Pancreas (tissue), 10 donors: ENCODE measurements at places on chromosomes 4 and X. TPM values are rescaled to one million over a fixed set of nuclear protein-coding genes. Genes with fewer than 3 reads are reported as not detected.

GAGE12J gene
- total RNA-seq: not detected

TBC1D9 gene
- 8.3 TPM for total RNA-seq

CCSER1 gene
- total RNA-seq: 6.8 TPM

DGAT2L6 gene
- total RNA-seq: not detected

PRR32 gene
- total RNA-seq: not detected

VCX gene
- total RNA-seq: not detected

DNA sequence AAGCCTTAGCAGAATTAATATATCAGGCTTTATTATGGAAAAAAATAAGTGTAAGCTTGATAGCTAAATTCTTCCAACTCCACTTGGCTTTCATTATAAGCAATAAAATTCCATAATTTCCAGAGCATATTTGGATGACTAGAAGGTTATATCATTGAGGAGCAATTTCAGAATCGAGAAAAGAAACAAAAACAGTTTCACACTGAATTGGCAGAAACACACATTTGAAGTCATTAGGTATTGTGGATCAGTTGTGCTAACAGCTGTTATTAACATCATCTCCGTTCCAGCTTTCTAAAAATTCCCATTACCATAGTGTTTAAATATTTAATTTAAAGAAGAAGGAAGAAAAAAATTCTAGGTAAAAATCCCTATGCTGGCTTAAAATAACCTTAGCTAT lies 92.6 kb downstream of the ANTXR2 start:
- no peaks in the 10 kb centered on the region for H3K36me3 ChIP-seq
- H3K4me3 ChIP-seq: no peak overlapping the region
- H3K27ac ChIP-seq: no peak overlapping the region
- no peaks in the 10 kb centered on the region for H3K27me3 ChIP-seq
- no peak for DNase-seq

DNA sequence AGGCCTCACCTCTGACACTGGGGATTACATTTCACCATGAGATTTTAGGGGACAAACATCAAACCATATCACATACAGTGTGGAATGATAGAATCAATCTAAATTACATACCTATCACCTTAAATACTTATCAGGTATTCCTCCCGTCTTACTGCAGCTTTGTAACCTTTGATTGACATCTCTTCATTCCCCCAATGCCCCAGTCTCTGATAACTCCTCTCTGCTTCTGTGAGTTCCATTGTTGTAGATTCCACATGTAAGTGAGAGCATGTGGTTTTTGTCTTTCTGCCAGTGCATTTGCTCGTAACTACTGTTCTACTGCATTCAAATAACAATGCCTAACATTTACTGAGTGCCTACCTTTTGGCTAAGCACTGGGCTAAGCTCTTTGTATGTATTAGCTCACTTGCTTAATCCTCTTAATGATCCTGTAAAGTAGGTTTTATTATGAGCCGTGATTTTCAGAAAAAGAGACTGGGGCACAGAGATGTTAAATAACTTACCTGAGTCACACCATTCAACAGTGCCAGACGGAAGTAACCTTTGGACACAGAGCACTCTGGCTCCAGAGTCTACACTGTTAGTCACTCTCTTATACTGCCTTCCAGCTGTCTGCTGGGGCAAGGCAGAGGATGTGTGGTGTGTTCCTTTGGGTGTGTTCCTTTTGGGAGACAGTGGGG lies 63.7 kb upstream of the ESX1 start:
- no peaks in the 10 kb centered on the region for H3K36me3 ChIP-seq
- no peak overlapping the region for H3K27ac ChIP-seq
- H3K4me3 ChIP-seq: no peak overlapping the region
- no peaks in the 10 kb centered on the region for H3K27me3 ChIP-seq
- peaks cover 4% of the 10 kb centered on the region for H3K4me1 ChIP-seq
- DNase-seq: peak; percentile 27

DNA sequence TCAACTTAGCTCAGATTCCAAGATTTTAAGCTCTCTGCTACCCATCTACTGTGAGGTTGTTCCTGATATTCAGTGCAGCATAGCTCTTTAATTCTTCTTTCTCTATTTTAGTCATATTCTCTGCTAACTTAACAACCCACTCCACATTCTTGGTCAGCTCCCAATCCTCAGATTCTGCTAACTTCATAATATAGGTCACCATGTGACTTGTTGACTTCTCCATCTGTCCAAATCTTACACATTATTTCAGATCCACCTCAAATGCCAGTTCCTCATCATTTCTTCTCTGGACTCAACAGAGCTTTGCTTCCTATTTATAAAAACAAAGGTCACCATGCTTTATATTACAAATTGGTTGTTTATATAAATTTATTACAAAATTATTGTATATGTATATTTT lies 29.3 kb upstream of the RXFP1 start:
- H3K36me3 ChIP-seq: no peaks in the 10 kb centered on the region
- no peak for DNase-seq
- no peak overlapping the region for H3K27ac ChIP-seq
- no peaks in the 10 kb centered on the region for H3K27me3 ChIP-seq

- H3K36me3 ChIP-seq: no peaks in the 10 kb centered on the region
- no peaks in the 10 kb centered on the region for H3K4me1 ChIP-seq
- no peak overlapping the region for H3K4me3 ChIP-seq
- no peak for DNase-seq
- H3K27ac ChIP-seq: no peak overlapping the region
- no peaks in the 10 kb centered on the region for H3K27me3 ChIP-seq
Measured at GRCh38 chr4:75919920-75920319, 17.7 kb upstream of the PPEF2 start.

GRCh38 chrX:37776283-37776986 lies 3.4 kb upstream of the CYBB start:
- H3K4me3 ChIP-seq: no peak overlapping the region
- H3K27ac ChIP-seq: no peak overlapping the region
- no peaks in the 10 kb centered on the region for H3K27me3 ChIP-seq
- no peak for DNase-seq

DNA sequence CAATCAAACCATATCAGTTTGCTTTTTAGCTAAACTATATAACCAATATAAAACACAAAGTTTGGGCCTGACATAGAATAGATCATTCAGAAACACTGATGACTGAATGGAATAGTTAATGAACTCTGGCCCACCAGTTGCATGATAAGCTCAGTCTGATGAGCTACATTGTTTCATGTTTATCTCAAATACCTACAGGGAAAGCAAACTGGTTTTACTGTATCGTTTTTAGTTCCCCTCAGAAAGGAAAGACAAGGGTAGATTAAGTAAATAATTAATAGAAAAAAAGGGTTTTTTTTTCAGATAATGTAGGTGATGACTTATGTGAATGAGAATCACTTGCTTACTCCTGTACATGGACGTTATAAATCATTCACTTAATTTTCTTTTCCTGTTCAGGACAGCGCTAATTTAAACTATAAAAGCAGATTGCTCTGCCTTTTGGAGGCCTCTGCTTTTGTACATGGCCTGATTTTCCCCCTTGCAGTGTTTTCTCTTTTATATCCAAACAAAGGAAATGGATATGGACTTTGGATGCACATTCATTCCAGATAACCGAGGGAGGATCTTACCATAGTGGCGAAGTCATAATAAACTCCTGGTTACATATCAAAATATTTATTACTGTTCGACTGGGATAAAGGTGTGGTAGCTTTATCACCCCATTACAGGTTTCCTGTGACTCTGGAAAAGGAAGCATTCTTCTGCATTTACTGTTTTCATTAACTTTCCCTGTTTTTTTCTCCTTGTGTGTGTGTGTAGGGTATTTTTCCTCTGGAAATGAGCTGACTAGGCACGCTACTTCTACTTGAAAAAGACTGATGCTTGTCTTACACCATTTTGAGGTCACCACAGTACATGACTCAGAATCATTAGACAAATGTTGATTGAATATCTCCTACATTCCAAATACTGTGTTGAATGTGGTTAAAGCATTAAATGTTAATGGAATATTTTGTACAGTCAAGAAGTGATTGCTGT lies 373.1 kb upstream of the HS3ST1 start:
- DNase-seq: no peak
- no peaks in the 10 kb centered on the region for H3K27me3 ChIP-seq
- H3K4me3 ChIP-seq: no peak overlapping the region

- H3K4me3 ChIP-seq: no peak overlapping the region
- peaks cover 52% of the 10 kb centered on the region for H3K36me3 ChIP-seq
- no peaks in the 10 kb centered on the region for H3K4me1 ChIP-seq
- H3K27ac ChIP-seq: no peak overlapping the region
- H3K27me3 ChIP-seq: no peaks in the 10 kb centered on the region
Measured at GRCh38 chr4:87121341-87122065, 98.9 kb downstream of the KLHL8 start.

DNA sequence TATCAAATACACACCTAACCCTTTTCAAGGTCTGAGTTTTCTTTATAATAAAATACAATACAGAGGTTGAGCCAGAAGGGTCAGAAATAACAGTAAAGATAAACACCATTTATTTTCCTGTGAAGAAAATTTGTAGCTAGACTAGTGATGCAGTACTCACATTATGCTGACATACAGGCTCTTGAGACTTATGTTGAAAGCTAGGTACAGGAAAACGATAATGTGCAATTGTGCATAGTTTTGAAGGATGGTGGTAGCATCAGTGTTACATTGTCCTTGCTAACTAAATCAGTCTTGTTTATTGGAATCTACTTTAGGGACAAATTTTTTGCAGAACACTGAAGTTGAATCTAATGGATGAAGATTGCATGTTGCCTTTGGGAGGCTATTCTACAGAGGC lies 1877.2 kb downstream of the PCDH7 start:
- no peak overlapping the region for H3K27ac ChIP-seq
- H3K36me3 ChIP-seq: no peaks in the 10 kb centered on the region
- H3K4me1 ChIP-seq: no peaks in the 10 kb centered on the region
- DNase-seq: no peak

GRCh38 chrX:87299563-87300160 lies 217.9 kb upstream of the KLHL4 start:
- no peak overlapping the region for H3K27ac ChIP-seq
- no peaks in the 10 kb centered on the region for H3K36me3 ChIP-seq
- H3K4me3 ChIP-seq: no peak overlapping the region
- no peaks in the 10 kb centered on the region for H3K27me3 ChIP-seq
- no peak for DNase-seq
- no peaks in the 10 kb centered on the region for H3K4me1 ChIP-seq

- no peak overlapping the region for H3K4me3 ChIP-seq
- no peak for DNase-seq
- H3K27ac ChIP-seq: no peak overlapping the region
Measured at GRCh38 chrX:129511689-129512088, 11.6 kb downstream of the SMARCA1 start.

DNA sequence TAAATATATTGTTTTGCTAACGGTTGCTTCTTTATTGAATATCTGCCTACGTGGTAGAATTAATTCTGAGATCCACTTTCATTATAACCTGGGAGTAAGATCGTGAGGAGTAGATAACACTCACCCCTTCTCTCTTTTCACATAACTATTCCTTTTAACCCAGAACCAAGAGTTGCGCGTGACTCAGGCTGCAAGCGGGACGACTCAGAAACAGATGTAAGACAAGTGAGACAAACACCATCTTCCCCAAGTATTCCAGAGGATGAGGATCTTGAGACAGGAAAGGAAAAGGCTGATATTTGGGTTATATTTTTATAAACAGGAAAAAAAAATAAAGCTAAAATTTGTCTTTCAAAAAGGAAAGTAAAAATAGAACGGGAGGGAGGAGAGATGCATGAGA lies 318.8 kb upstream of the NOCT start:
- DNase-seq: no peak
- H3K27ac ChIP-seq: no peak overlapping the region
- no peaks in the 10 kb centered on the region for H3K27me3 ChIP-seq

GRCh38 chrX:132034648-132035047 lies 11.5 kb downstream of the STK26 start:
- no peaks in the 10 kb centered on the region for H3K27me3 ChIP-seq
- DNase-seq: no peak
- H3K4me1 ChIP-seq: no peaks in the 10 kb centered on the region
- no peak overlapping the region for H3K27ac ChIP-seq

GRCh38 chr4:140335076-140335475 lies 38.4 kb upstream of the SCOC start:
- no peaks in the 10 kb centered on the region for H3K4me1 ChIP-seq
- no peaks in the 10 kb centered on the region for H3K27me3 ChIP-seq
- no peak overlapping the region for H3K4me3 ChIP-seq
- H3K27ac ChIP-seq: no peak overlapping the region
- DNase-seq: no peak
- H3K36me3 ChIP-seq: no peaks in the 10 kb centered on the region

DNA sequence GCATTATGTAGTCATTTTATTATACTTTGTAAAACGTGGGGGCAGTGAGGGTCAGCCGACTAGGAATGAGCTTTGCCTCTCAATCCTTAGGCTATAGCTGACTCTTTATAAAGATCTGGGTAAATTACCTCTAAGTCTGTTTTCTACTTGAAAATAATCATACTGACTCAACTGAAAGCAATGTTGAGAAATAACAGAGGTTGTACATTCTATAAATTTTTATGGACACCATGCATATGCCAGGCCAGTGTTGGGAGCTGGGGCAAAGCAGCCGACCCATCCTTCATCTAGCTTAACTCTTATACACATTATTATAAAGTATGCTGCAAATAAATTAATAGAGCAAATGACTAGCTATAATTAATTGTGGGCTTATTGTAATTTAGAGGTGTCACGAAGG lies 2.2 kb upstream of the DCUN1D4 start:
- DNase-seq: no peak
- peaks cover 6% of the 10 kb centered on the region for H3K4me1 ChIP-seq
- H3K27me3 ChIP-seq: no peaks in the 10 kb centered on the region
- no peak overlapping the region for H3K4me3 ChIP-seq
- no peak overlapping the region for H3K27ac ChIP-seq

DNA sequence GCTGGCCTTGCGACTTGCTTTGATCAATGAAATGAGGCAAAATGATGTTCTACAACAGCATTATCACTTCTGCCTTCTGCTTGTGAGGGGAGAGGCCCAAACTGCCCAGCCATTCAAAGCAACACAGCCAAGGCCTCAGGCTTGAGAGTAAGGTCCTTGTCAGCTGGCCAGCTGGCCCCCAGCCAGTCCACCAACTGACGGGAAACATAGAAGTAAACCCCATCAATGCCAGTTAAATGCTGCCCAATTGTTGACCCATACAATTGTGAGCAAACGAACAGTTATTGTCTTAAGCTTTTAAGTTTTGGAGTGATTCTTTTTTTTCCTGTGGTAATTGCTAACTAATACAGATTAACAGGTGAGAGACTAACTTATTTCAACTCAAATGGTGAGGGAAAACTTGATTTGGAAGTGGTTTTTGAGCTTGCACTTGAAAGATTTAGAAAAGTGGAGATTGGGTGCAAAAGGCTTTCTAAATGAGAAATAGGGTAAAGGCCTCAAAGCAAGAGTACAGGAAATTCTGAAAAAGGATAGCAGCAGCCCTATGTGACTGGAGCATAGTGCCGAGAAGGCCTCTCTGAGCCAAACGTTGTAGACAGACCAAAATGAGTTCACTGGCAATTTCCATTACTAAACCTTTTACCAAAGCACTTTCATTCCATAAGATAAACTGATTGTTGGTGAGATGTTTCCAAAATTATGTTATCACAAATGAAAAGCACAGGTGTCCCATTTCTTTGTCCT lies 66.9 kb downstream of the ARHGEF38 start:
- no peaks in the 10 kb centered on the region for H3K27me3 ChIP-seq
- H3K36me3 ChIP-seq: no peaks in the 10 kb centered on the region
- H3K27ac ChIP-seq: peak overlapping the region; percentile 78

GRCh38 chr4:2338754-2339457 lies 77.0 kb upstream of the MXD4 start:
- no peak for DNase-seq
- no peaks in the 10 kb centered on the region for H3K4me1 ChIP-seq
- no peaks in the 10 kb centered on the region for H3K27me3 ChIP-seq
- H3K4me3 ChIP-seq: no peak overlapping the region
- no peaks in the 10 kb centered on the region for H3K36me3 ChIP-seq

GRCh38 chrX:71637848-71638247 lies 19.5 kb upstream of the CXCR3 start:
- no peaks in the 10 kb centered on the region for H3K4me1 ChIP-seq
- DNase-seq: no peak
- no peak overlapping the region for H3K27ac ChIP-seq
- no peak overlapping the region for H3K4me3 ChIP-seq
- no peaks in the 10 kb centered on the region for H3K27me3 ChIP-seq
